ENCODE measurements at places on chromosomes 2 and 18. TPM values are rescaled to one million over a fixed set of nuclear protein-coding genes. Genes with fewer than 3 reads are reported as not detected.

Gene UGT1A5
- not detected for total RNA-seq

Gene CFAP221
- total RNA-seq: 0.36 TPM

Gene RMC1
- 26.2 TPM for total RNA-seq

Gene DPP10
- total RNA-seq: not detected

Gene CCDC85A
- total RNA-seq: 0.29 TPM

Gene HNRNPA3
- 19.7 TPM for total RNA-seq

Gene BMP10
- total RNA-seq: not detected

Gene ENOSF1
- 56.3 TPM for total RNA-seq

Gene ANKRD30B
- total RNA-seq: 11.5 TPM

Gene ABCG5
- total RNA-seq: not detected

Gene DSC1
- total RNA-seq: not detected

Gene CDC42EP3
- 121 TPM for total RNA-seq

Gene KRTCAP3
- under 0.01 TPM for total RNA-seq

Gene ALPG
- not detected for total RNA-seq

Gene CYP27C1
- total RNA-seq: 2.4 TPM

Gene ARMC9
- total RNA-seq: 221 TPM

Gene CD8B
- total RNA-seq: not detected

Gene ATRAID
- 187 TPM for total RNA-seq

Gene CNOT11
- 45.1 TPM for total RNA-seq

Gene M1AP
- under 0.01 TPM for total RNA-seq

Gene CHRNG
- not detected for total RNA-seq

Gene IL36G
- total RNA-seq: not detected

Gene APCDD1
- total RNA-seq: 1.8 TPM

Gene C2orf80
- total RNA-seq: not detected

Gene CYP20A1
- 49.5 TPM for total RNA-seq

Gene KCNG2
- not detected for total RNA-seq

Gene CD226
- total RNA-seq: 0.36 TPM

Gene GCA
- 3.3 TPM for total RNA-seq

All from osteoblast (primary cell).